ENCODE measurements at places on chromosomes 5 and 9.

DNA sequence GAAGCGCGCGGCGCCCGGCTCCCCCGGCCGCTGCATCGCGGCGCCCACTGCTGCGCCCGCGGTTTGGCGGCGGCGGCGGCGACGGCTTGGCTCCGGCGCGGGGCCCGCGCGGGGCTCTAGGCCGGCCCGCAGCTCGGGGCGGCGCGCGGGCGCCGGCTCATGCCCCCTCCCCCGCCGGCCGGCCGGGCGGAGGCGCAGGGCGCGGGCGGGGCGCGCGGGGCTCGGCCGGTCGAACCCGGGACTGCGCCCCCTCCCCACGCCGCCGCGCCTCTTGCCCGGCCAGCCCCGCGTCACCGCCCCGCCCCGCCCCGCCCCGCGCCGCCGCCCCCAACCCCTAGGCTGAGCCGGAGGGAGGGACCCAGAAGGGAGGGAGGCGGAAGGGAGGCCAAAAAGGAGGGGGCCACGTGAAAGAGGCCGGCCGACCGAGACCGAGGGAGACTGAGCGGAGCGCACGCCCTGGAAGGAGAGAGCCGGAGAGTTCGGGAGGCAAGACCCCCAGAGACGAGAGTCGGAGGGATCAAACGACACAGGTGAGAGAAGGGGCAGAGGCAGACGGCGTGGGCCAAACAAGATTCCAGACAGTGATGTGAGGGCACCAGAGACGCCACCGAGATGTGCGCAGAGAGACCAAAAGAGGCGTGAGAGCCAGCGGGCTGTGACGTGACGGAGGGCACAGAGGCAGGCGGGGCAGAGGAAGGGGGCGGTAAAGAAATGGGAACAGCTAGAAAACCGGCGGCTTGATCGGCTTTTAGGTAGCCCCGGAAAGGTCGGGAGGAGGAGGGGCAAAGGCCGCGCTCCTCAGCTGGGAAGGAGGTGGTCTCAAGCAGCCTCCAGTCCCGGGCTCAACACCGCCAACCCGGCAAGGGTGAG is at the start of gene BARX1:
BARX1 (minus strand) TSS at position 245 of the 870 bp plus-strand sequence; CDS start at position 36, 209 bp downstream.
- DNase-seq = peak; percentile 44

GRCh38 chr5:77168161-77168878 is 42.2 kb upstream of the PDE8B start:
- no peak for DNase-seq

DNA sequence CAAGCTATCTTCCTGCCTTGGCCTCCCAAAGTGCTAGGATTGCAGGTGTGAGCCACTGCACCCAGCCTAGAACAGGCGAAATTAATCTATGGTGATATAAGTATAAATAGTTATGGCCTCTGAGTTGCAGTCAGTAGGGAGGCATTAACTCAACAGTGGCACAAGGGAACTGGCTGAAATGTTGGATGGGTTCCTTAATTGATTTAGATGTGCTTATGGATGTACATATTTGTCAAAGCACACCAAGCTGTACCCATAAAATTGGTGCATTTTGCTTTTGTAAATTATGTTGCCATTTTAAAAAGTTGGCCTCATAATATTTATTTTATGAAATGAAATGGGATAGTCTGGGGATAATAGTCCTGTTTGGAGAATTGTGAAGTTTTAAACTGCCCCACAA is 36.8 kb upstream of the GLIPR2 start:
- no peak for DNase-seq

GRCh38 chr5:133675376-133676154 is 63.2 kb upstream of the FSTL4 start:
- DNase-seq = no peak

Data from activated naive CD8-positive, alpha-beta T cell treated with anti-CD3 and anti-CD28 coated beads for 36 hours (primary cell).